ENCODE measurements at places on chromosomes 16 and 17.

GRCh38 chr17:16106161-16106891 lies 106.7 kb downstream of the TTC19 start:
- no peak for DNase-seq

DNA sequence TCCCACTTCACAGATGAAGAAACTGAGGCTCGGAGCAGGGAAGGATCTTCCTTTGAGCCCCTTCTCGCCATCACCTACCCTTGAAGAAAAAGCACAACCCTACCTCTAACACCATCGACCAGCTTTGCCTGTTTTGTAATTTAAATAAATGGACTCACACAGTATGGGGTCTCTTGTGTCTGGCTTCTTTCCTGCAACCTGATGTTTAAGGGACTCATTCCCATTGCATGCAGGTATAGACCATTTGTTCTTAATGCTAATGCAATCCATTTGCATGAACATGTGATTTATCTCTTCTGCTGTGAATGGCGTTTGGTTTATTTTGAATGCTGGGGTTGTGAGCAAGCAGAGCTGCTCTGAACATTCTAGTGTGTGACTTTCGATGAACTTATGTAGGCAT lies 150.8 kb upstream of the FOXF1 start:
- DNase-seq = no peak

GRCh38 chr17:4048218-4048617 lies 84.0 kb upstream of the ATP2A3 start:
- no peak for DNase-seq

- no peak for DNase-seq
These were observed 73.1 kb upstream of the MAF start for GRCh38 chr16:79673635-79674034.

DNA sequence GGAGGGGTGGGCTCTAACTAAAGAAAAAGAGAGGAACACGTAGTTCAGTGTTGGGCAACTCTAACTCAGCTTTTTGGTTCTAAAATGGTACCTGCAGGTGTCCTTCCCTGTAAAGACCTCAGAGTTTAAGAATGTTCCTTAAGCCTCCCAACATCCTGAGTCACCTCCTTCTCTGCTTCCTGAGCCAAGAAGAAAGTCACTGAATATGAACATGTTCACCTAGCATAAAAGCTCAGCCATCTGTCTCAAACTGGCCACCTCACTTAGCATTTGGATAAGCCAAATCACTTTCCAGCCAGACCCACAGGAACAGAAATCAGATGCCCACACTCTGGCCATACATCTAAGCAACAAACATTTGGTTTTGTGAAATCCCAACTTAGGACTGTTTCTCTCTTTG lies 3.7 kb downstream of the TMEM98 start:
- no peak for DNase-seq

GRCh38 chr17:2179615-2180295 lies 123.8 kb downstream of the SMG6 start:
- DNase-seq = no peak

- no peak for DNase-seq
These were observed 170.5 kb downstream of the MRTFB start for GRCh38 chr16:14241631-14242030.

GRCh38 chr16:5072334-5073278 lies 963 bp downstream of the ALG1 start:
- DNase-seq = no peak

DNA sequence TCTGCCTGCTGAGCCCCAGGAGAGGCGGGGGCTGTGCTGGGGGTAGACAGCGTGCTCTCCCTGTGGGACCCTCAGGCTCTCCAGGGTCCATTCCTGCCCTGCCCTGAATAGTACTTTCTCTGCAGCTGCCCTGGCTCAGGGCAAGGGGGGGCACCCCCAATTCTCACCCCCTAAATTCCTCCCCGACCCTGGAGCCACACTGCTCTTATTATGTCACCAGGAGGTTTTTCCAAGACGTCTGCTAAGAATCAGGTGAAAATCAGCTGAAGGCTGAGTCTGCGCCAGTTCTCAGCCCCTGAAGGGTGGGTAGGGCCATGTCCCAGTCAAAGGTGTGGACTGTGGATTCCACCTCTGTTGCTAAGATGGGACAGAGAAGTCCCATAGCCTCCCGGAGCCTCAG lies 49.9 kb upstream of the MAP3K14 start:
- DNase-seq = no peak
